Cortex of kidney (tissue), 1 donor: ENCODE measurements at places on chromosomes 2 and 18.

- DNase-seq: no peak
Measured at GRCh38 chr2:1082456-1083205, 132.0 kb downstream of the SNTG2 start.

DNA sequence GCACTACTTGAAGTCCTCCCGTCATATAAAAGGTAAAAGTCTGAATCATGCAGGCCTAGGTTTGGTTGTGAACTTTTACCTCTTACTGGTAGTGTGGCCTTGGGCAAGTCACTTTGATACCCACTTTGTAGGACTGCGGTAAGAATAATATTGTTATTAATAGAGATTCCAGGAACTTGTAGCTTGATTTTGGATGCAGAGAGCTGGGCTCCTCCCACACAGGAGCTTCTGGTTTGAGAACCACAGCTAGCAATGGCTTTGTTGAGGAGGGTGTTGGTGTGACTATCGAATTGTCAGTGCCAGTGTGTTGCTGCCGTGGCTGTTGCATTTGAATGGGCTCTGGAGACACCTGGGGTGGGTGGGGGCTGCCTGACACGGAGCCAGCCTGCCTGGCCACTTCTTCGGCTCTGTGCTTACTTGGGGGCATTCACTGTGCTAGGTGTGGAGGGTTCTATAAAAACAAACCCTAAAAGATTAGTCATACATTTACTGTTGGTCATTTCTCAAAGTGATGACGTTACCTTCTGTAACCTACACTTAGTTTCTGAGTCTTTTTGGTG lies 38.5 kb downstream of the ASAP2 start:
- DNase-seq: no peak

DNA sequence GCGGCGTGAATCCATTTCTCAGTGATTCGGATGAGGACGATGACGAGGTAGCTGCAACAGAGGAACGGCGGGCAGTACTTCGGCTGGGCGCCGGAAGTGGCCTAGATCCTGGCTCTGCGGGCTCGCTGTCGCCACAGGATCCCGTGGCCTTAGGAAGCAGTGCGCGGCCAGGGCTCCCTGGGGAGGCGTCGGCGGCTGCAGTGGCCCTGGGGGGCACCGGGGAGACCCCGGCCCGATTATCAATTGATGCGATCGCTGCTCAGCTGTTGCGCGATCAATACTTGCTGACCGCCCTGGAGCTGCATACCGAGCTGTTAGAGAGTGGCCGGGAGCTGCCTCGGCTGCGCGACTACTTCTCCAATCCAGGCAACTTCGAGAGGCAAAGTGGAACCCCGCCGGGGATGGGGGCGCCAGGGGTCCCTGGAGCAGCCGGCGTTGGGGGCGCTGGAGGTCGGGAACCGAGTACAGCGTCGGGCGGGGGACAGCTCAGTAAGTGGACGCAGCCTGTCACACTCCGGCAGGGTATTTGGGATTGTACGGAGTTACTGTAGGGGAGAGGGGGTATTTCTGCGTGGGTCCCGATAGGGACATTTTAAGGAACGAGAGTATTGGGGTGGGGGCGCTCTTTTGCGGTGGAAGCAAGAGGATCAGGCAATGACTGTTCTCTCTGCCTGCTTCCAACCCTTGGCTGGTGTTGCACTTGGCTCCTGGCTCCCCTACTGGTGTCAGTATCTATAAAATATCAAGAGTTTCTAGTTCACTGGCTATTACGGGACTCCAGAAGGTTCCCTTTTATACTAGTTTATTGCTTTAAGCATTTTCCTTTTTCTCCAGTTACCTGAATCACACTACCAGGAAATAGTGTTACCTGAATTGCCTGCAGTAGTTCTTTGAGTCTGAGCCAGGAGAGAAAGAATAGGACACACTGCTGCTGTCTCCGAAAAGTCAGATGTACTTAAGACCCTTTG lies 772 bp downstream of the RELCH start:
- DNase-seq: no peak

DNA sequence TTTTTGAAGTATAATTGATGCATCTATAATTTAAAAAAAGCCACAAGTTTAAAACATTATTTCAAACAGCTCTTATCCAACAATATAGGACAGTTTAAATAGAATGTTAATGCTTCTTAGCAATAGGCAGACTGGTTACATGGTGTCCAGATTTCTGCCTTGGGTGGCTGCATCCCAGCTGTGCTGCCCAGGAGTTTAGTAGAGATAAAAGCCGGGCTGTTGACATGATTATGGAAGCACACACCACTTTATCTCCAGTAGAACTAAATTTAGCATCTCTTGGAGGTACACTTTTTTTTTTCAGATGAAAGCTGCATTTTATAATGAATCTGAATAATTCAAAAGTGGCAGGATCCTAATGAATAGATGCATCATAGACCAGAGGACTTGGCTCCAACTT lies 309.7 kb downstream of the PLCL1 start:
- DNase-seq: no peak

- no peak for DNase-seq
Measured at GRCh38 chr18:63758615-63759240, 16.5 kb upstream of the SERPINB7 start.

DNA sequence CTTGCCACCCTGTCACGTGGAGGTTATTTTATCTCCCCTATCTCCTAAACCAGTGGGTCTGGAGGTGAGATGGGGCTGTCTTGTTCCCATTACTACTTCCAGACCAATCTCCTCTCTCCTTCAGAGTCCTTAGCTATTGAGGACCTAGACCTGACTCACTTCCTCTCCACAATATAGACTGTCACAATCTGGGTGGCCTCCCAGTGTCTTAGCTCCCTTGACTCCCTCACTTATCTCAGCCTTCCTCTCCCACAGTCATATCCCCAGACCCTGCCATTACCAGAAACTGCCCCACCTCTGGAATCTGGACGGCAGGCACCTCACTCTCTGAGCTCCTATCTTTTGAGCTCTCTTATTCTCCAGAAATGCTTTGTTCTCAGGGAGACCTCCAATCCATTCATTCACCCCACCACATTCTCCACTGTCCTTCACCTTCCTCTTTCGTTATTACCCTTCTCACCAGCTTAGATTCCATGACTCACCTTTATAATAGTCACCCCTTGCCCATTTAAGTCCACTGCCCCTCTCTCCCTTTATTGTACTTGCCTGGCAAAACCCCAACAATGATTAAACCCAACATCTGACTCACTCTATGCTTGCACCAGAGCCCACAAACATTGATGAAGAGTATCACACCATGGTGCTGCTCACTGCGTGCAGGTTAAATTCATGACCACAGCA lies 23.3 kb upstream of the SIX3 start:
- DNase-seq: no peak

DNA sequence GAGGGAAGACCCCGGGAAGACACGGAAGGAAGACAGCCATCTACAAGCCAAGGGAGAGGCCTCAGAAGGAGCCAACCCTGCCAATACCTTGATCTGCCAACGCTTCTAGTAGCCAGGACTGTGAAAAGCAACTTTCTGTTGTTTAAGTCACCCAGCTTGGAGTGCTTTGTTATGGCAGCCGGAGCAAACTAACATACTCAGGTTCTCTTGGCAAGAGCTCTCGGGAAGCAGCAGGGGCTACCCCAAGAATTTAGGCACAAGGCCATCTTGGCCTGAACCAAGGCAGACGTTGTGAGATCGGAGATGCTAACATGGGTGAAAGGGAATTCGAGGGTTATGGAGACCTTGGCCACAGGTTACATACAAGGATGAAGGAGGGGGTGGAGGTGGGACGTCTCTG lies 78.6 kb upstream of the KLHL29 start:
- no peak for DNase-seq

DNA sequence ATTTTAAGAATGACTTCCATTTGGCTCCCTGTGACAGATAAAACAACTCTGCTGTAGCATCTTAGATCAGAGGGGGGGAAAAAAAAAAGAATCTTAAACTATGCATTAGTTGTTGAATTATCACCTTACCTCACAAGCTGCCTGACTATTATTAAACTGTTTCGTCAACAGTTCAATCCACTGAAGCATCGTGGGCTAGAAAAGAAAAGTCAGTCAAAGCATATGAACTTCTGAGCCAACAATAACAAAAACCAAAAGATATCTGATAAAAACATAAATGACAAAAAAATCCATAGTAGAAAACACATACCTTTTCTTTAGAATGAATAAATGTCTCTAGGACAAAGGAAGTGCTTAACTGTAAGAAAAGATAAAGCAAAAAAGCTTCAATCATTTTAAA lies 73.7 kb downstream of the C2orf74 start:
- DNase-seq: no peak

DNA sequence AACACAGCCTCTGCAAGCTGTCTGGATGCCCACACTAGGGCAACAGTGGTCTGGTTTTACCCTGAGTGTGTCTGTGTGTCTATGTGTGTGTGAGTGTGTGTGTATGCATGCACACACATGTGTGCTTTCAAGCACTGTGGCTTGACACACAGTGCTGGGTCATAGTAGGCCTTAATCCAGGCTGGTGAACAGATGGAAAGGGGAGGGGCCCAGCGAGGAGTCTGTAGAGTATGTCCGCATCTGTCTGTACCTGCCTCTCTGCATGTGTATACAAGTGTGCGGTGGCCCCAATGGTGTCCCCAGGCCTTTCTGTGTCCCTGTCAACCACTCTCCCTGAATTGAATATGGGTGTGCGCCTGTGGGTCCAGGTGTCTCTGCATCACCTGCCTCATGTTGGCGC lies 9.3 kb upstream of the KCNIP3 start:
- DNase-seq: no peak

- DNase-seq: no peak
Measured at GRCh38 chr18:63138436-63139340, 180.9 kb downstream of the BCL2 start.

DNA sequence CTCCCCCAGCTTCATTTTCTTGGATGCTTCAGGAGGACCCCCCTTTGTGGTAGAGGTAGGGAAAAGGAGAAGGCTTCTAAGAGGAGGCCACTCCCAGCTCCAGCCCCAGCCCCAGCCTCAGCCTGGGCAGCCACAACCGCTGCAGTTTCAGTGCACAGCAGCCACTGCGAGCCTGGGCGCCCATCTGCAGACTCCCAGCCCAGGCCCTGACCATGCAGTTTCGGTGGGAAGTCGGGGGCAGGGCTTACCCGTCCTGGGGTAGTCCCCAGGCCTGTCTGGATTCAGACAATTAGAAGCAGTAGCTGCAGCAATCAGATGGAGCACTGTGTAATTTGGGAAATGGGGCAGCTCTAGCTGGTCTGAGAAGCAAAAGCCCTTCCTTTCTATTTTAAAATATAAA lies 28.6 kb downstream of the ITM2C start:
- no peak for DNase-seq

GRCh38 chr2:237074211-237074993 lies 11.3 kb upstream of the COPS8 start:
- no peak for DNase-seq

DNA sequence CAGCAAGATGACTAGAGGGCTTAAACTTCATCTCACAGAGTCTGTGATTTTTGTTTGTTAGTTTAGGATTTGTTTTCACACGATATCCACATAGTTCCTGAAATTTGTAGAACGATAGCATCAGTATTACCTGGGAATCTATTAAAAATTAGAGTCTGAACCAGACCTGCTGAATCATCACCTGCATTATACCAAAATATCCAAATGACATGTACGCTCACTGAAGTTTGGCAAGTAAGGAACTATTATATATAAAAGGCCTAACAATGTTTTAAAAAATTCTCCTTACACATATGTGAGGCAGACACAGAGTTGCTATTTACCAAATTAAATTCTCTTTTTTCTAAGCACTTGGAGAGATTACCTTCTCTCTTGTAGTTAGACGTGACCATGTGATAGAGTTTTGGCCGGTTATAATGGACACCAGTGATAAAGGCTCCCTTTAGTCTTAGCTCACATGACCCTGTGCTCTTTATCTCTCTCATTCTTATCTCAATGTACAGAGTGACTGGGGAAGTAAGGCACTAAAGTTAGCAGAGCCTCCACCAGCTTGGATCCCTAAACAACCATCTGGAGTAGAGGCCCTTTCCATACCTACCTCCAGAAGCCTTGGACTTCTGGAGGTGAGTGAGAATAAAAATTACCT lies 363.1 kb downstream of the DSC3 start:
- DNase-seq: no peak

DNA sequence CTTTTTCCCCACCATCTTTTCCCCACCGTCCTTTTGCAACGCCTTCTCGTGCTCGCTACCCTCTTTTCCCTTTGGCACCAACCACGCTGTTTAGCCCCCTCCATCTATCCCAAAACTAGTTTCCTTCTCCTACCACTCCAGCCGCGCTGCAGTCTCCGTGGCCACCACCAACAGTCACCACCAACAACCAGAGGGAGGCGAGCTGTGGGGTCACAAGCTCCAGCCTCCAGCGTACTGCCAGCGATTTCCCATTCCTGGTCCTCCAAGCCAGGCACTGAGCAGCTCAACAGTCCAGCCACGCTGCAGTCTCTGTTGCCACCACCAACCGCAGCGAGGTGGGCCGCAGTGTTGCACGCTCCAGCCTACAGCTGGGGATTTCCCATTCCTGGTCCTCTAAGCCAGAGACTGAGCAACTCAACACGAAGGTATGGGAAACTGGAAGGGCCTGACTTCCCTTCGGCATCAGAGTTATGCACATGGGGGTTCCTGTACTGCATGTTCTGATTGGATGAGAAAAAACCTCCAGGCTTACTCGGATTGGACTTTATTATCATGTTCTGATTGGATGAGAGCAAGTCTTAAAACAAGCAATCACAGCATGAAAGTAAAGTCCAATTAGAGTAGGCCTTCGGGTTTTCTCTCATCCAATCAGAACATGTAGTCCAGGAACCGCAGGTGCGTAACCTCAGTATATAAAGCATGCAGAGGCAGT lies 42.3 kb upstream of the IMP4 start:
- DNase-seq: no peak

- no peak for DNase-seq
Measured at GRCh38 chr2:103219398-103219797, 457.6 kb downstream of the TMEM182 start.

GRCh38 chr2:172223601-172224054 lies 120.9 kb upstream of the DLX2 start:
- no peak for DNase-seq

GRCh38 chr2:152094014-152094413 lies 4.8 kb downstream of the CACNB4 start:
- DNase-seq: no peak

DNA sequence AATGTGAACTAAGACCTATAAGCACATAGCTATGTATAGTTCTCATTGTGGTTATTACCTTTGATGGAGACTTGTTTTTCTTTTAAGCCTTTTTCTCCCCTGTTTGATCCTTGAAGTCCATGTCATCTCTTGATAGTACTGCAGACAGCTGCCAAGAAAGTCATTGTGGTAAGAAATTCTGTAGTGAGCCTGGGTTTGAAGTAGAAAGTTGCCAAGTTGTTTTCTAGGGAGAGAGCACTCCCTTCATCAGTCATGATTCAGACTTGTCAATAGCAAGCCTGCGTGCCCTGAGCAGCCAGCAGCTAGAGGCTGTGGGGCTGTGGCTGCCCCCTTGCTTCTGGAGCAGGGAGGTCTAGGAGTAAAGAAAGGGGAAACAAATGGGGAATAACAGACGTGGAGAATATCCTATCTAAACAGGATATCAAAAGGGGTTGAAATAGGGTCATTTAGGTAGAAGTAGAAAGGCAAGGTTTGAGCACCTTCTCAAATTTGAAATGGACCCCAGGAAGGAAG lies 8.4 kb downstream of the SP5 start:
- DNase-seq: no peak

- DNase-seq: no peak
Measured at GRCh38 chr2:100902817-100903405, 83.0 kb downstream of the NPAS2 start.

- no peak for DNase-seq
Measured at GRCh38 chr2:224894356-224894755, 147.9 kb downstream of the DOCK10 start.
